SJCRH30 (cell line): ENCODE measurements at places on chromosomes 13 and 19.

DNA sequence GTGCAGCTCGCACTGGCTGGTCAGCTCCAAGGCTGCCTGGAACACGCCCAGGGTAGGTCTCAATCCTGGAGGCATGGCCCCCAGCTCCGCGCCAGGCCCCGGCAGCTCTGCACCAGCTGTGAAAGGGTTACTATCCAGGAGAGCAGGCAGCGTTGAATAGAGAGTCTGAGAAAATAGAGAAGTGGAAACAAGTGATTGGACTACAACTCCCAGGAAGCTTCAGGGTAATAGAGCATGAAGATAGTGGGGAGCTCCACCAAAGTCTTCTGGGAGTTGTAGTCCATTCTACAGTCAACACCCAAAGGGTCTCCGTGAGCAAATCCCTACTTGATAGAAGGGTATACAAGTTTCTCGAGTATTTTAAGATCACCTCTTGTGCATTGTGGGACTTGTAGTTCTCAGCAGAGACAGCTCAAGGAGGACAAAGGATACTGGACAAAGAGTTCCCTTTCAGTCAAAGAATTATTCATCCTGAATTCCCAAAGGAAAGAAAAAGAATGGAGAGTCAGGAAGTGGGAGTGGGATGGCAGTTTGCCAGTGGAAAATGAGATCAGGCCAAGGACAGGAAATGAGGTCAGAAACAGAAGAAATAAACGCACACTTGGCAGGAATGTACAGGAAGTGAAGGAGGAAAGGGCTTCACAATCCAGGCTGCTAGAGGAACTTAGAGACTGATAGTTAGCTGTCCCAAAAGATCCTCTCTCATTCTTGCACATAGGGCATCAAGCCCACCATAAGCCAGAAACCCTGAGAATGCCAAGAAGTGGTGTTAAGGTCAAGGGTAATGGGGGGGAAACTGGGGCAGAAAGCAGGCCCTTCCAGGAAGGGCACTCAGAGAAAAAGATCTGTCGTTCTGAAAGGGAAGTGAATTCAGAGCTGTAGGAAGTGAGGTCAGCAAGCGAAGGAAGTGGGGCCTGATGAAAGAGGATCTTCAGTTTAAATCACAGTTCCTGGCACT, 5.5 kb upstream of the MAMSTR start:
- peak; percentile 97 for DNase-seq

DNA sequence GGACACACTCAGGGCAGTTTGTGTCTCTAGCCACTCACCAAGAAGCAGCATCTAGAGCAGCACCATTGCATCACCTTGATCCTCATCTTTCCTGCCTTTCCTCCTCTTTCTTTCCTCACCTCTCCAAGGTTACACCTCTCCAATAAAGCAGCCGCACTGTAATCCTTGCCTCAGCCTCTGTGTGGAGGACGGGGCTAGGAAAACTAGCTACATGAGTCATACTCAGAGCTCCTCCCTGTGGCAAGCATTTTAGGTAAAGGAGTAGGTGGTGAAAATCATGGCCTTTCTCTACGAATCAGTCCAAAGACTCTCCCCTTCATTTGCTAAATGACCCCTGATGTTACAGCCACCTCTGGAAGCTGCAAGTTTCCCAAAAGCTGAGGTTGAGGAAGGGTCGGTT, 108.9 kb downstream of the DNAJC15 start:
- peak; percentile 54 for DNase-seq

- no peak for DNase-seq
These were observed 76.8 kb downstream of the ANKRD10 start for GRCh38 chr13:110838116-110838515.

GRCh38 chr19:52397310-52398080, at the start of gene ZNF528:
TSS of gene ZNF528 (plus strand) at chr19:52397849. CDS start at chr19:52402014, 4,165 bp downstream.
- DNase-seq: peak; percentile 95

- no peak for DNase-seq
These were observed 47.9 kb upstream of the OLFM4 start for GRCh38 chr13:52980695-52981094.

GRCh38 chr19:49749055-49749716, 13.9 kb downstream of the TSKS start:
- DNase-seq: peak; percentile 29

- no peak for DNase-seq
These were observed 559 bp upstream of the SLC1A5 start for GRCh38 chr19:46788968-46789338.

DNA sequence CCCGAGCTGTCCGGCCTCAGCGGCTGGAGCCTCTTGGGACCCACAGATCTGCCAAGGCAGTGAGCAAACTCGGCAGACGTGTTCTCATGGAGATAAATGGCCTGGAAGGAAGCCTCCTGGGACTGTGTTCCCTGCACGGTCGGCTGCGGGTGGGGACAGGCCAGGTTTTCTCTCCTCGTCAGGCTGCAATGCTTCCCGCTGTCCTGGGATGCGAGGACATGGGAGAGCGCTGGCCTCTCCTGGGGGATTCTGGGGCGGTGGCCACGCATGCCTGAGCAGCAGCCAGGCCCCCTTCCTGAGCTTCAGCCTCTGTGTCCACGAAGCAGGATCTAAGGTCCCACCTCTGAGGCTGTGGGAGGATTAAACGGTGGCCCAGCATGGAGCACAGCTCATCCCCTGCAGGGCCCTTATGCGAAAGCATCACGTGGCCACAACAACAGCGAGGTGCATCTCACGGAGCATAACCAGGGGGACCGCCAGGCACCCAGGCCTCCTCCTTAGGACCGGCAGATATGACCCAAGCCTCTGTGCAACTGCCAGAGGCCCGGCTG, 21.2 kb upstream of the C13orf46 start:
- DNase-seq: no peak

- DNase-seq: no peak
These were observed 10.4 kb downstream of the FGF22 start for GRCh38 chr19:650121-650520.

GRCh38 chr19:35347171-35347929, at the start of gene FFAR1:
TSS of gene FFAR1 (plus strand) at chr19:35347902. CDS start at chr19:35351552, 3,650 bp downstream.
- no peak for DNase-seq

DNA sequence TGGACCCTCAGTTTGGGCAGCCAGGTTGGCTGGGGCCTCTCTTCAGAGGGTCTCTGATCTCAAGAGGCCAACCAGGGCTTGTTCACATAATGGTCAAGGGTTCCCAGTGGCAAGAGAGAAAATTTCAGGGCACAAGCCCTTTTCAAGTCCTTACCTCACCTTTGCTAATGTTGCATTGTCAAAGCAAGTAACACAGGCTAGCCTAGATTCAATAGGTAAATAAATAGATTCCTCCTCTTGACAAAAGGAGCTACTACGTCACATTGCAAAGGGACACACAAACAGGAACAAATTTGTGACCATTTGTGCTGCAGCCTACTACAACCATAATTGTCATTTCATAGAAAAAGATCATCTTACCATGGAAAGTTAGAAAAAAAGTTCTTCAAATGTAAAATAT, 33.9 kb upstream of the FRY start:
- no peak for DNase-seq

- no peak for DNase-seq
These were observed 2040.3 kb upstream of the PCDH20 start for GRCh38 chr13:63455938-63456337.

- DNase-seq: no peak
These were observed 304.1 kb downstream of the FGF14 start for GRCh38 chr13:102097708-102098107.

- DNase-seq: peak; percentile 49
These were observed 437 bp downstream of the SMARCA4 start for GRCh38 chr19:10961073-10961860.

DNA sequence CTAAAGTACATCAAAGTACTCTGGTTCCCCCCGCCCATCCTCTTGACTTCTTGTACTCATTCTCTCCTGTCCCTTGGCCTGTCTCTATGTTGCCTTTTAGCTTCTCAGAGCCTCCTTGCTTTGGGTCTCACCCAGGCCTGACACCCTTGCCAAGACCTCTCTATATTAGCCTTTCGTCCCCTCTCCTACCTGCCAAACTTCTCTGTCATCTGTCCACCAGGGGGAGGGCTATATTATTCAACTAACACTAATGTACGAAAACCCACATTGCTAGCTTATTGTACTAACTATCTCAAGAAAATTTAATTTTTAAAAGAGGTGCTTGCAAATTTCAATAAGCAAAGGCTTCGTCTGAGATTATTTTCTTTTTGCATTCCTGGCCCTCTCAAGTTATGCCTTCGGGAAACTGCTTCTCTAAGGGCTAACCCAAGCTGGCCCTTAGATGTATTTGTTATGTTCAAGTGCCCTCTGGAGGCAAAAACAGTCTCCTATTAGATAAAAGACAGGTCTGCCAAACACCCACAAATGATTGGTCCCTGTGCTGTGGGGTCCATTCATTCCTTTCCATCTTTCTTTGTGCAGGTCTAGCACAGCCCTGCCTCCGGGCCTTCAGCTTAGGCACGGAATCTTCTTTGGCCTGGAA, 6.3 kb upstream of the MRPS31 start:
- DNase-seq: peak; percentile 80

DNA sequence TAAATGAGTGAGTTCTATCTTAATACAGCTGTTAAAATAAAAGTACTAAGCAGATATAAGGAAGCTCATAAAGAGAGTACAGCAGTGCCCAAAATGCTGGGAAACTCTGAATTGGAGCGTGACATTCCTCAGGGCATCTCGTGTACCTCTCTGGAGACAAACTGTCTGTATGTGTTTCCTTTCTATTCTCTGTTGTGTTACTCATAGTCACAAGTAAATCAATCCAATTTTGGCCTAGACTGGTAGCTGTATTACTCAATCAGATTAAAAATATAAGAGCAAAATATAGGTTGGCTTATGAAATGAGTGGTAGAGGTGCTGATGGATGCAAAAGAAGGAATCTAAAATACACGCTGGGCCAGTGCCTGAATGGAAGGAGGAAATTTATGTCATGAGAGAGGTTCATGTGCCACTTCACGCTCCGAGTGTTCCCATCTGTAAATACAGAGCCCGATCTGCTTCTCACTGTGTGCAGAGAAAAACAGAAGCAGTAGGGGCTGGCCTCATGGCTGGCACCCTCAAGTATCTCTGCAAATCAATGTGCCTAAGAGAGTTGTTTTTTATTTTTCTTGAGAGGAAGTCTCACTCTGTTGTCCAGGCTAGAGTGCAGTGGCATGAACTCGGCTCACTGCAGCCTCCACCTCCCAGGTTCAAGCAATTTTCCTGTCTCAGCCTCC, 58.7 kb upstream of the RGCC start:
- DNase-seq: no peak

DNA sequence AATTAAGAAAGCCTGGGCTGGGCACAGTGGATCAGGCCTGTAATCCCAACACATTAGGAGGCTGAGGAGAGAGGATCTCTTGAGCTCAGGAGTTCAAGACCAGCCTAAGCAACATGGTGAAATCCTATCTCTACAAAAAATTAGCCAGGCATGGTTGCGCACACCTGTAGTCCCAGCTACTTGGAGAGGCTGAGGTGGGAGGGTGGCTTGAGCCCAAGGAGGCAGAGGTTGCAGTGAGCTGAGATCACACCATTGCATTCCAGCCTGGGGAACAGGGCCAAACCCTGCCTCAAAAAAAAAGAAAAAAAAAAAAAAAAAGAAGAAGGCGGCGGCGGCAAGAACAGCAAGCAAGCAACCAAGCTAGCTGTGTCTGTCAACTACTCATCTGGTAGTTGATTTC, 26.7 kb downstream of the TSC22D1 start:
- no peak for DNase-seq

- DNase-seq: no peak
These were observed 745.3 kb downstream of the GPC5 start for GRCh38 chr13:92143766-92144165.

DNA sequence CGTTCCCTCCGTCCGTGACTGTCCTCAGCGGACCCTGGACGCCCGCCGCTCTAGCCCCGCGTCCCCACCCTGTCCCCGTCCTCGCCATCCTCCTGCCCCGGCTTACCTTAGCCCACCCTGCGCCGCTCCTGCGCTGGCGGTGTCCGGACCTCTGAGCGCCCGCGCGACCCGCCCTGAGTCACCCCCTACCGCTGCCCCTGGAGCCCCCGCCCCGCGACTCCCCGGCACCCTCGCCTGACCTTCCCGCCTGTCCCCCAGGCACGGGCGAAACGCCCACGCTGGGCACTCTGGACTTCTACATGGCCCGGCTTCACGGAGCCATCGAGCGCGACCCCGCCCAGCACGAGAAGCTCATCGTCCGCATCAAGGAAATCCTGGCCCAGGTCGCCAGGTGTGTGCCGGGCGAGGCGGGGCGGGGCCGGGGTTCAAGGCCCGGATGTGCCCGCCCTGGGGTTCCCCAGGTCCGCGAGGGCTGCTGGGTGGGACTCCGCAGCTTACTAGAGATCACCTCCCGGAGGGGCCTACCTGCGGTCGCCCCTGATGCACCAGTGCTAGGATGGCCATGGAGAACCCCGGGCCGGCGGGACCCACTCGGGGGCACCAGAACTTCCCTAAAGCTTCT, 5.1 kb downstream of the HMG20B start:
- DNase-seq: no peak

- no peak for DNase-seq
These were observed 16.2 kb downstream of the CCDC97 start for GRCh38 chr19:41325947-41326706.

GRCh38 chr19:7263521-7263920, 30.7 kb downstream of the INSR start:
- no peak for DNase-seq

GRCh38 chr19:6528544-6529121, 2.2 kb upstream of the TNFSF9 start:
- no peak for DNase-seq

GRCh38 chr19:14091081-14091812, 696 bp upstream of the SAMD1 start:
- DNase-seq: peak; percentile 87

DNA sequence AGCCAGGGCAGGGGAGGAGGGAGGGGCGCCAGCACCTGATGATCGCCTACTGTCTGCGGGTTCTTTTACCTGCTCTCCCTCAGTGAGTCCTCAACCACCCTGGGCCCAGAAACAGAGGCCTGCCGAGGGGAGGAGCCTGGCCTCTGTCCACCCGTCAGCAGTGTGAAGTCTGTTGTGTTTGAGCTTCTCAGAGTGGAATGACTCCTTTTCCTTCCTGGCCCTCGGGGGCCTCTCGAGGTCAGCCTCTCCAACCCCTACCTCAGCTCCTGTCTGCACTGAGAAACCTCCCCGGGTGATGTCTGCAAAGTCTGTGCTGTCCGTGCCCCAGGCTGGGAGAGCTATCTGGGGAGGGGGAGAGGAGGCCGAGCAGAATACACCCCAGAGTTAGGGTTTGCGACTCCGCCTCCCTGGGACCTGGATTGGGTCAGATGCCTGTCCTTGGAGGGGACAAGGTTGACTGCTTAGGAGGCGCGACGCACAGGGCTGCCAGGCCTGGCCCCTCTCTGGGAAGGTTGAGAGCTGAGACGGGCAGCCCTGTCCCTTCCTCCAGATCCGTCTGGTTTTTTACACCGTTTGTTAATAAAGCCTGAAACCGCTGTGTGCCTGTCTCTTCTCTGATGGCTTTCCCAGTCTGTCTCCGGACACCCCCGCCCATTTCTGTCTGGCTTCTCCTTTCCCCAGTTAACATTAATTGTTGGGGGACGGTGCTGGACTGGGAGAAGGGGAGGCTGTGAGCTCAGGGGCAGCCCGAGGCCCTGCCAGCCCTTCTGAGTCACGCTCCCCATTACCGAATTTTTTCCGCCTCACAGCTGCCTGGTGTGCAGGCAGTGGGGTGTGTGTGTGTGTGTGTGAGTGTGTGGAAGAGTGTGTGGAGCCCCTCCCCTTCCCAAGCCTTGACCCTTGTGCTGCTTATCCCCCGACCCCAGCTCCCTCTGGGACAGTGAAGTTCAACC, 989 bp upstream of the SSC5D start:
- DNase-seq: peak; percentile 94

- no peak for DNase-seq
These were observed 125.9 kb downstream of the COL4A2 start for GRCh38 chr13:110433014-110433413.
